ENCODE measurements at places on chromosomes 6 and 20.

DNA sequence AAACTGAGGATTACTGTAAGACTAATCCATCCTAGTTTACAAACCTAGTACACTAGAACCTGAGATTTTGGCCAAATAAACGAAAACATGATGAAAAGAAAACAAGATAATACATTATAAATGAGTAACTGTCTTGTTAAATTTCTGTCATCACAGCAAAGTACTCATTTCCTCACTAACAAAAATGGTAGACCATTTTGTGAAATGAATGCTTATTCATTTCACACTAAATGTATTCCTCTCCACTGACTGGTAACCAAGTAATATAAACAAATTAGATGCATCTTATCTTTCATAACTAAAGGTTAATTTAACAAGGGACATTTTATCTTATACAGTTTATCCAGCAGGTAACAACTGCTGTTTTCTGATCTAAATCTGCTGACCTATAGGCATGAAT is 143.7 kb downstream of the REV3L start:
- DNase-seq: no peak

- DNase-seq: no peak
Measured at GRCh38 chr6:162014069-162014811, 713.3 kb downstream of the PRKN start.

DNA sequence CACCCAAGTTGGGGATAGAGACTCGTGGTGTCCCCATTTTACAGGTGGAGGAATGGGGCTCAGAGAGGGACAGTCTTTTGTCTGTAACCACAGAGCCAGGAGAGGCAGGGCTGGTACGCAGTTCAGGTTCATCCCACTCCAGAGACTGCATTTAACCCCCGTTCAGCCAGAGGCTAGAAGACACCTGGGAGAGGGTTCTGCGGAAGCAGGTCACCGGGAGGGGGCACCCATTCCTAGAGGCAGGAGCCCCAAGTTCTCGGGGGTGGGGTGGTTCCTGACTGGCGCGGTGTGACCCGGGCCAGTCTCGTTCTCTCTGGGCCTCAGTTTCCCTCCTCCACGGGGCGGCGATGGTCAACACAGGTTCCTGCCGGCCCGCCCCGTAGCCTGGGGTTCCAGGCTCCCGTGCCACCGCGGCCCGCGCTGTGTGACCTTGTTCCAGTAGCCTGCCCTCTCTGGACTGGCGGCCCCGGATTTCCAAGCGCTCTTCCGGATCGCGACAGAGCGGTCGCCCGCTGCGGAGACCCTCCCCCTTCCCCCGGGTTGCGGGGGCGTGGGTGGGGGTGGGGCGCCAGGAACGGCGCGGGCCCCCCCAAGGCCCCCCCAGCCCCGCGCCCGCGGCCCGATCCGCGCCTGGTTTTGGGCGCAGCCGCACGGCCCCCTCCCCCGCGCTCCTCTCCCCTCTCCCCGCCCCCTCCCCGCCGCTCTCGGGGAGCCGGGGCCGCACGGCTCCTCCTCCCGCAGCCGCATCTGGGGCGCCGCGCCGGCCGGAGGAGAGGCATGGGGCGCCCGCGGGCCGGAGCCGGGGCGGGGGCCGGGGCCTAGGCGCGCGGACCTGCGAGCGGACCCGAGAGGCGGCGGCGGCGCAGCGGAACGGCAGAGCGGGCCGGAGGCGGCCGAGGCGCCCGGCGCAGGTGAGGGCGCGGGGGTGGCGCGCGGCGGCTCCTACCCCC is at the start of gene DLGAP4:
Gene DLGAP4 (plus strand): TSS at position 738 of the 950 bp plus-strand sequence. CDS start 125,379 bp downstream, outside the sequence.
- no peak for DNase-seq

DNA sequence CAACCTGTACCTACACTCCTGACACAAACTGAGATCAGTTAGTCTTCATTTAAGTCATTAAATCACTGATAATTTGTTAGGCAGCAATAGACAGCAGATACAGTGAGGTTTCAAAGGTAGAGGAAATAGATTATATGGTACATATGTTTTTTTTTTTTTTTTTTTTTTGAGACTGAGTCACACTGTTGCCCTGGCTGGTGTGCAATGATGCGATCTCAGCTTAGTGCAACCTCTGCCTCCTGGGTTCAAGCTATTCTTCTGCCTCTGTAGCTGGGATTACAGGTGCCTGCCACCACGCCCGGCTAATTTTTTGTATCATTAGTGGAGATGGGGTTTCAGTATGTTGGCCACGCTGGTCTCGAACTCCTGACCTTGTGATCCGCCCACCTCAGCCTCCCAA is 38.2 kb upstream of the KIF13A start:
- no peak for DNase-seq

DNA sequence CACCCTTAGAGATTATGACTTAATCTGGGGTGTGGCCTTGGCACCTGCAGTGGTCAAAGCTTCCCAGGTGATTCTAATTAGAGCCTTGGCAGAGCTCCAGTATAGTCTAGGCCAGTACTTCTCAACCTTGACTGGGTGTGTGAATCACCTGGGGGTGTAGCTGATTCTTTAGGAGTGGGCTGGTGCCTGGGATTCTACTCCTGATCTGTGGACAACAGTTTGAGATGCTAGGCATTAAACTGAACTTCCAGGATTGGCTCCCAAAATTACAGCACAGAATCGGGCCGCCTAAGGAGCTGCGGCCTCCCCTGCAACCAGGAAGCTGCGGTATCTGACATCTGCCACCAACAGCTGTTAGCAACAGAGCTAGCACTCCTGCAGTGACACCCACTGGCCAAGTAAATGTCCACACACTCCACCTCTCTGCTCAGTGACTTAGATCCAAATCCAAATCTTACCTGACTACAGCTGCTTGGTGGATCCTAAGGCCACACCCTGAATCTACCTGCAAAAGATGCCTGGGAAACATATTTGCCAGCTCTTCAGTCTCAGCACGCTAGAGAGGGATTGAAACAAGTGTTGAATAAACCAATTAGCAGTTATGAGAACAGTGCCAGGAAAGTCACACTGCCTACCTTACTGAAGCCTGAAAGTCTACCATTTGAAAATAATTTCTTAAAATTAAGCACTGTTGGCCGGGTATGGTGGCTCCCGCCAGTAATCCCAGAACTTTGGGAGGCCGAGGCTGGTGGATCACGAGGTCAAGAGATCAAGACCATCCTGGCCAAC is 126.7 kb downstream of the UNC5CL start:
- DNase-seq: no peak

DNA sequence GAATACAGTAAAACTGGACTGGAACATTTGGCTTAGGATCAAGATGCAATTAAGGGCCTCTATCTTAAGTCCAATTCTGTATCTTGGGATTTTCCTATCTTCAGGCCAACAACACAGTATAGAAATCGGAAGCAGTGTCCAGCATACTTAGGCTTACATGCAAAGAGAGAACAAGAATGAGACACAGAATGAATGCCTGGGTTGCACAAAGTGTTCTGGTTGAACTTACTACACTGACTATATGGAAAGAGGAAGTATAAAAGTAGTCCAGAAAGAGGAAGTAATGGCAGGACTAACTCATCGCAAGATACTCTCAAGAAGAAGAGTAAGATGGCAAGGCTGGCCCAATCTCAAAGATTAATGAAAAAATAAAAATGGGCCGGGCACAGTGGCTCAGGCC is 87.6 kb downstream of the BTBD9 start:
- DNase-seq: no peak

GRCh38 chr6:106066989-106067388 is 19.1 kb upstream of the PRDM1 start:
- DNase-seq: no peak
